ENCODE measurements at places on chromosomes 16 and 17.
A peak's percentile ranks its signal among the peaks of the same experiment; 100 is the strongest.

- no peak for DNase-seq
Observed at GRCh38 chr17:45824901-45825492, 19.7 kb upstream of the SPPL2C start.

GRCh38 chr17:65586899-65587298 is 25.5 kb upstream of the AXIN2 start:
- DNase-seq, result no peak

DNA sequence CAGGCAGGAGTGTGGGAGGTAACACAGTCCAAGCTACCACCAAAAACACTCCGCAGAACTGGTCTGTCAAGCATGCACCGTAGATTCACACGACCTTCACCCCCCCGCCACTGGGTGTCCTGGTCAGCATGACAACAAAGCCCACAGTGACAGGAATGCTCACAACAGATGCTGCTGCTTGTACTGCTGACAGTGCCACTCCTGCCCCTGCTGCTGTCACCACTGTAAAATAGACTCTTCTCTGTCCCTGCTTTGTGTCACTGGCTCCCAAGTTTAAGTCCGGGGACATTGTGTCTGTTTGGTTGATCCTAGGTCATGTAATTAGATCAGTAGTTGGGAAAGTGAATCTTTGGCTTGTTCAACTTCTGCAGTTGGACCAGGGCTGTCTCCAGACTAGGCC is 7.0 kb upstream of the ODF4 start:
- DNase-seq, result no peak

DNA sequence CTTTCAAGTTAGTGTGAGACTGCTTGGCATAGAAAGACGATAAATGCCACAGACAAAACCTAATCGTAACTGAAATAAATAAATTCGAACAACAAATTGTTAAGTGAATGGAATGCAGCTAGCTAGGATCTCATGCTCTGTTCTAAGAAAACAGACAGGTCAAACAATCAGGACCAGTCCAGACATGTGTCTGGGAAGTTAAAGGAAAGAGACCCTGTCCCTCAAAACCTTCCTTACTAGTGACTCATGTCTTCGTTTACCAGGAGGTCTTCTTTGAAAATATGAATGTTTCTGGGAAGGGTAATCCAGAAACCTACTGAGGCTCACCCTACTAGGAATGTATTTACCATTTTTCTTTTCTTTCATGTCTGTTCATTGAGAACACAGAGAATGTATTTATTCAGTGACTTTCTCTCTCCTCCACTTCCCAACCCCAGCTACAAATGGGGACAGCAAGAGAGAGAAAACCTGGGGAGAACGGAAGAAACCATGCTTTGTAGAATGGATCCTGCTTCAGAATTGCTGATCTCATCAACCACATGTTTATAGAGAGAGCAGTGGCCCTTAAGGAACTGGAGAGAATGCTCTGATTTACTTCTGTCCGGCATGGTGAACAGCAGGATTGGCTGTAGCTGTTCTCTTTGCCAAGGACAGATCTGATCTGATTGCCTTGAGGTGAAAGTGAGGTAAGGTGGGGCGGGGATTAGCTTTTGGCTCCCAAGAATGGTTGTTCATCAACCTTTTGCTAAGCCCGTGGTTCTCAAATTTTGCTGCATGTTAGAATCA is 39.4 kb upstream of the DHX8 start:
- DNase-seq, result no peak

DNA sequence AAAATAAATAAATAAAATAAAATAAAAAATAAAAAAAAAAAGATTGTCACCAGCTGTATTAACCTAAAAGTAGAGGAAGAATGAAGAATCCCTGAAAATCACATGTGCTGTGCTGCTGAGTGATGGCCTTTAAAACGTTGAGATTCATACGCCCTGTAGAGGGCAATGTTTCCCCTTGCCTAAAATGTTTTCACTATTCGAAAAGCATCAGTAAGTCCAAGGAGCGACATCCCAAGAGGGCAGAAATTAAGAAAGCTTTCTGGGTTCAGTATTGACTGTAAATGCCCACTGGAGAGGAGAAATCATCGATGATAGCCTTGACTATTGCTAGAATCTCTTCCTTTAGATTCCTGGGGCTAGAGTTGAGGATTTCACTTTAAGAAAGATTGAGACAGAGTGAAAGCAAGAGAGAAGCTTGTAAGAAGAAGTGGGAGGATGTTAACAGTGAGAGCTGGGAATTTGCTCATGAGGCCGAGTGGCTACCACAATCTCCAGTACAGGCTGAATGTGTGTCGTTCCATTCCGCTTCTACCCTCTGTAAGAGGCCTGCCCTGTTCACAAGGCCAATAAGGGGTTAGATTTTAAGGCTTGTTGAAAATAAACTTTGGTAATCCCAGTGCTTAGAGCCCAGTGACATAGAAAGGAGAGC is 170.8 kb upstream of the FAM20A start:
- DNase-seq, result peak; percentile 29

DNA sequence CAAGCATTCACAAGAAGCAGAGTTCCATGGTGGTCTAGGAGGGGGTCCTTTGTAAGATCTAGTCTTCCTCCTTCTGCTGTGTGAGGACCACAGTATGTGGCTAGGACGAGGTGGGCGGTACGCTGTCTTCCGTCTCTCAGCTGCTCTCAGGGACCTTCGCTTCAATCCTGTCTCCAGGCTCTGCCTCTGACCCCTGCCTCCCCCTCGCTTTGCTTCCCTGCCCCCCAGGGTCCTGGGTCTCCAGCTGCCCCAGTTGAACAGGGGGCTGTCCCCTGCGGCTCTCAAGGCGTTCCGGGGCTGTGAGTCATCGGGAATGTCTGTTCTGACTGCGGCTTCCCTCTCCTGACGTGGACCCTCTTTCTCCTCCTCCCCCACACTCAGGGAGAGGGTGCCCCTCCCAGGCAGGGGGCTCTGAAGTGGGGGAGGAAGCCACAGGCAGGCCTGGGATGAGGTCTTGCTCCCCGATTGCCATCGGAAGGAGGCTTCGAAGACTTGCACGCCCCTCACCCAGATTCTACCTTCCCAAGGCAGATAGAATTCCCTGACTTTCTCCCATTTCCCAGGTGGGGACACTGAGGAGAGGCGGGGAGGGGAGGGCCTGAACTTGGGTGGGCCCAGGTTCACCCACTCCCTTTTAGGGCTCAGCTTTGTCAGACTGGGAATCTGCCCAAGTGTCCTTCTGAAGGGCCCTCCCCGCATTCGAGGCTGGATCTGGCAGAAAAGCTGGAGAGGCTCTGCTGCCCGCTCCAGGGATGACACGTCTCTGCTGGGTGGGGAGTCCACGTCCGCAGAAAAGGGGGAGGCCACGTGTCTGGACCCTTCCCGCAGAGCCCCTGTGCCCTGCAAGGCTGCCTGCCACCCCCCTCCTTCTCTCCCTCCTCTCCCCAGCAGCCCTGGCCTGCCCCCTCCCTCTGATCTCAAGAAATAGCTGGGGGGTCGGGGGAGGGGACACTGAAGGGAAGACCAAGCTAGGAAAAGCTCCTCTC is 9.1 kb upstream of the COL1A1 start:
- DNase-seq, result no peak

- no peak for DNase-seq
Observed at GRCh38 chr17:67601897-67602296, 115.8 kb upstream of the NOL11 start.

DNA sequence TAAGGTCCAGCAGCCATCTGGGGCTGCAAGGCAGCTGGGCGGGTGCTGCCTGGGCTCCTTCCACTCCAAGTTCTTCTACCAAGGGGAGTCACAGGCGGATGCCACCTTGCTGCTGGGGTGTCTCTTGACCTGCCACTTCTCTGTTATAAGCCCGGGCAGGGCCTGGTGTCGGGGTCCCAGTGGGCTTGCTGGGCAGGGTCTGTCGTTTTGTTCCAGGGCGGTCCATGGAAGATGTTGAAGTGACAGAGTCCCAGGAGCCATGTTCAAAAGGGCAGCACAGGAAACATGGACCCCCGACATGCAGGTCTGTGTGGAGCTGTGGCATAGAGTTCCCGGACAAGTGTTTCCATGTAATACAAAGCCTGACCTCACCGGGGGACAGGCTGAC is 91.1 kb downstream of the TNFRSF13B start:
- no peak for DNase-seq

DNA sequence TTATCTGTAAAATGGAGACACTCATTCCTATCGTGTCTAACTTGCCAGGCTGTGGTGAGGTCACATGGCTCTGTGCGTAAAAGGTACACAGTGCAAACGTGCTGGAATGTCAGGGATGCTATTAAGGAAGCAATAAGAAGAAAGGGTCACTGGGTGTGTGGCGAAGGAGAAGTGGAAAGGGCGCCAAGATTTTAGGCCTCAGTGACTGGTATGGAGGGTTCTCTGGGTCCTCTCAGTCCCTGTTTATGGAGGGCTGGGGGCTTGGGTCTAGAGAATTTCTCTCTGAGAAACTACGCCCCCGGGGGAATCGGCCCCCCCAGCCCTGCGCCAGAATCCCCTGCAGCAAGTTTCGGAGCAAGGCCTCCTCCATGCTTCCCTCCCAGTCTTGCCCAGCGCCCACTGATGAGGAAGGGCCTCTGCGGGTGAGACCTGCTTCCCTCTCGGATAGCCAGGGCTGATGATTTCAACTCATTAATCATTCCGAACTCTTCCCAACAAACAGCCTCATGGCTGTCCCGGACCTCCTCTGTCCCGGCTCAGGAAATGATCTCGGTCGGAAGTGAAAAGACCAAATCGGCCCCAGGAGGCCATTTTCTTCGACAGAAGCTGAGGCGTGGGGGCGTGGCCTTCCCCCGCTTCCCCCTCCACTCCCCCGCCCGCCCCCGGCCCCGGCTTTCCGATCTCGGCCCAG is 1.2 kb upstream of the HEXIM1 start:
- peak; percentile 57 for DNase-seq

DNA sequence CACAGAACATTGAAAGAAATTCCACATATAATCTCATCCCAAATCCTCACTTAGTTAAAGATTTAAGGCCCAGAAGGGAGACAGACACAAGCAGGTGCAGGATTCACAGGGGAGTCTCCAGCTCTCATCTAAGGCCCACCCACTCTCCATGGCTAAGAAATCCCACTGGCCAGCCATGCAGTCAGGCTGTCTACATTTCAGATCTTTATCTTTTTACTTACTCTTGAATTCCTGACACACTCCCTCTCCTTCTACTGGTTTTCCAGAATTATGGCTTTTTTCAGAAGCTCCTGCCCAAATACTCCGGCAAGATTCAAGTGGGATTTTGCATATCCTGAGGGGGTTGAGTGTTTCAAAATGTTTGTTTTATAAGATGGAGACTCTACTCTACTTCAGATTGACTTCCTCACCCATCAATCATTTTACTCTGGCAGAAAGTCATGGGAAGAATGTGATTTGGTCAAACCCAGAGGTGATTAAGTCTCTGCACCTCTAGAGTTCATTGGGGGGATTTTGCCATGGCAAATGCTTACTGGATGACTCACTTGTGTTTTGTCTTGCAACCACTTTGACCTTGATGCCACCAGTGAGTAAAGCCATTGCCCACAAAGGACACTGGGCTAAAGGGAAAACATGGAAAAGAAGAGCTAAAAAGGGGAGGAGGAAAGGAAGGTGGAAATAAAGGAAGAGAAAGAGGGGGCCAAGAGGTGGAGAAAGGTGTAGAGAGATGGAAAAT is 688.8 kb upstream of the SALL1 start:
- DNase-seq, result no peak

DNA sequence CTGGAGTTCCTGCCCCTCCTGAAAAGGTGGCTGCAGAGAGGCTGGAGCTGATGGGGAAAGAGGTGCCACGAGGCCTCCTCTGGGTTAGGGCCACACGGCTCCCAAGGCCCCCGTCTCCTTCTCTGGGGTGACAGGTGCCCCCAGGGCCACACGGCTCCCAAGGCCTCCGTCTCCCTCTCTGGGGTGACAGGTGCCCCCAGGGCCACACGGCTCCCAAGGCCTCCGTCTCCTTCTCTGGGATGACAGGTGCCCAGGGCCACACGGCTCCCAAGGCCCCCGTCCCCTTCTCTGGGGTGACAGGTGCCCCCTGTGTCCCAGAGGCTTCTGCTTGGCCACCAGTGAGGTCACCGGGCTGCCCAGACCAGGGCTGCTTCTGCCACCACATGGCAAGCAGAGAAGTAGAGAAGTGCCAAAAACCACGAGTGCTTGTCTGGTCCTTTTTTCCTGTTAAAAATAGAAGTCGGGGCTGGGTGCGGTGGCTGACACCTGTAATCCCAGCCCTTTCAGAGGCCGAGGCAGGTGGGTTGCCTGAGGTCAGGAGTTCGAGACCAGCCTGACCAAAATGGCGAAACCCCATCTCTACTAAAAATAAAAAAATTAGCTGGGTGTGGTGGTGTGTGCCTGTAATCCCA is 4.1 kb downstream of the CAPN15 start:
- no peak for DNase-seq

GRCh38 chr16:87531418-87531817 is 38.6 kb upstream of the ZCCHC14 start:
- no peak for DNase-seq

DNA sequence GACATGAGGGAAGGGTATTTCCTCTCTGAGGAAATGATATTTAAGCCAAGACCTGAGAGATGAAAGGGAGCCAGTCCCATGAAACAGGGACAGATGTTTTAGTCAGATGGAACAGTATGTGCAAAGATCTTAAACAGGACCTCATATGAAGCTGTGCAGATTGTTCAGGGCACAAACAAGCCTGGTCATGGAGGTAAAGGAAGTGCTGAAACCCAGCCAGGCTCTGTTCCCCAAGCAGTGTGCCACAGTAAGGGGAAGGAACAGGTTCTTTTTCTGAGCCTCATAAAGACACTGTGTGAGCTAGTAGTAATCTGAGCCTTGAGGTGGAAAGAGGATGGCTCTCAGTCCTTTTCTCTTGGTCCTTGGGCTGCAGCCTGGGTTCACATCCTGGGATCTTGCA is 159.9 kb downstream of the ANKFN1 start:
- no peak for DNase-seq

DNA sequence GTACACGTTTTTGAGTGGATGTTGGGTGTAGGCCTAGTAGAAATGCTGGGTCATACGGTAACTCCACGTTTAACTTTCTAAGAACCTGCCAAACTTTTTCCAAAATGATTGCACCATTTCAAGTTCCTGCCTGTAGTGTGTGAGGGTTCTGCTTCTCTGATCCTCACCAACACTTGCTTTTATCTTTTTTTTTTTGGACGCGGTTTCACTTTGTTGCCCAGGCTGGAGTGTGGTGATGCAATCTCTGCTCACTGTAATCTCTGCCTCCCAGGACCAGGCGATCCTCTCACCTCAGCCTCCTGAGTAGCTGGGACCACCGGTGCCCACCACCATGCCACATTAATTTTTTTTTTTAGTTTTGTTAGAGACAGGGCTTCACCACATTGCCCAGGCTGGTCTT is 23.5 kb downstream of the ZNF750 start:
- no peak for DNase-seq

GRCh38 chr16:23048164-23048563 is 101.1 kb downstream of the USP31 start:
- no peak for DNase-seq

GRCh38 chr16:53084746-53085334 is 30.0 kb downstream of the CHD9 start:
- no peak for DNase-seq

- no peak for DNase-seq
Observed at GRCh38 chr17:82000803-82001570, 21.7 kb downstream of the CENPX start.

GRCh38 chr16:71255721-71256120 is 25.2 kb upstream of the HYDIN start:
- no peak for DNase-seq

- no peak for DNase-seq
Observed at GRCh38 chr16:55341681-55342080, 17.7 kb downstream of the IRX6 start.

Data from cerebellum (tissue), 4 donors.